ENCODE measurements at places on chromosomes 6 and 20. TPM values are rescaled to one million over a fixed set of nuclear protein-coding genes. Genes with fewer than 3 reads are reported as not detected.

RNF182 gene
- 1.1 TPM for total RNA-seq

WFDC12 gene
- 1.1 TPM for total RNA-seq

GSTA3 gene
- total RNA-seq: 0.39 TPM

LPIN3 gene
- total RNA-seq: 15.3 TPM

TRIM31 gene
- not detected for total RNA-seq

NHSL1 gene
- total RNA-seq: 21.6 TPM

CST9 gene
- total RNA-seq: not detected

BPIFB2 gene
- total RNA-seq: not detected

FOXO3 gene
- total RNA-seq: 48.8 TPM

SLC44A4 gene
- 0.10 TPM for total RNA-seq

IPCEF1 gene
- total RNA-seq: 2.5 TPM

GUCA1A gene
- total RNA-seq: 0.20 TPM

RAET1G gene
- 0.79 TPM for total RNA-seq

CYP21A2 gene
- not detected for total RNA-seq
